Stimulated activated CD4-positive, alpha-beta T cell treated with anti-CD3 and anti-CD28 coated beads, Interleukin-4, amount 100 ng/mL, for 24 hours (primary cell): ENCODE measurements at places on chromosomes 2 and 18.

DNA sequence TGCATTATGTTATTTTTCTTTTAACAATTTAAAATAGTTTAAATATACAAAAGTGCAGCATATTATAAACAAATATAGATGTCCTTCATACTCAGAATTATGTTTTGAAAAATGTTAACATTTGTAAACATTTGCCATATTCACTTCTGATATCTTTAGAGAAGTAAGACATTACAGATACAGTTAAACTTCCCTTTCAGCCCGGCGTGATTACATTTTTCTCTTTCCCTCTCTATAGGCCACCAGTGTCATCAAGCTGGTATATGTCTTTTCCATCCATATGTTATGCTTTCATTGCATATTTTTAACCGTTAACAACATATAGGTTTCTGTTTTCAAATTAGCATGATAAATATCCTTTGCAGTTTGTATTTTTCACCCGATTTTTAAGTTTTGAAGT is 27.1 kb downstream of the TTC39C start:
- no peak for DNase-seq

DNA sequence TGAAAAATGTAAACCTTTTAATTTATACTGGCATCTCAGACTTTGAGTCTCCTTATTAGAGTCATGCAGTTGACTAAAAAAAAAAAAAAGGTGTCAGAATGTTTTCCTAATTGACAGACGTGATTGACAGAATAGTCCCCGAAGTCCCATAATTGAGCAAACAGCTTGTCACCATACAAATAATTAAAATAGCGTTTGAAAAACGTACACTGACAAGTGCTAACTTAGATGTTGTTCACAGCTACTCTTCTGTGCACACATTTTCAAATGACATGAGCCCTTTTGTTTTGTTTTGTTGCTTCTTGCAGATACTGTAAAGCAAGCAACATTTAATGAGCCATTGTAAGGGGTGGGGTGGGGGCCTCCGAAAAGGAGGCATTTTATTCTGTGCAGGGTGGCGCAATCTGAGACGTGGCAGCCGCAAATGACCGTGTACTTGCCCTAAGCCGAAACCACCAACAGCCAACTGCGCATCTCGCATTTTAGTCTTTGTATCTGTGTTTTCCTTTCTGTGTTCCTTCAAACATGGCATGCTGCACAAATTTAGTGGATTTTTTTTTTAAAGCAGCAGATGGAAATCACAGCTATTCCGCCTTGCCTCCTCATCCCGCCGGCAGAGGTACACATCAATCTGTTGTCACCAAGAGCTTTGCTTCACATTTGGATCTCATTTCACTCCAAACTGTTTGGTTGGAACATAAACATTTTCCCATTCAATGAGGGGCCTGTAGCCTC is 52.4 kb downstream of the LPIN1 start:
- DNase-seq = no peak

GRCh38 chr2:151534001-151534400 is 124.3 kb downstream of the RIF1 start:
- DNase-seq = no peak

DNA sequence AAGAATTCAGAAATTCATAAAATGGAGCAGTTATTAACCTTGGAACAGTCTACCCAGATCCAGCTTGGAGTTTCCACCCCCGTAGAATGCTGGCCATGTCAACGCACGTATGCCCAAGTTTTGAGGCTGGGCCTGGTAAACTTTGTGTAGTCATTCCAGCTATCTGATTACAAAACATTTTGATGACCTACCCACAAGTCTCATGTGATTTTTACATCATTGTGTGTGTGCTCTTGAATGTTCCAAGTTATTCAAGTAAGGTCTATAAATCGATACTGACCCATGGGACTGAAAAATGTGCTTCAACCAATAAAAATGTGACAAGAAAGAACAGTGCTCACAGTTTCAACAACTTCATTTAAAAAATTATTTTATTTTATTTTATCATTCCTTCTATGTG is 32.5 kb upstream of the ICOS start:
- DNase-seq = no peak

- no peak for DNase-seq
Observed at GRCh38 chr2:7019191-7019590, 102.0 kb downstream of the RNF144A start.

GRCh38 chr2:119788752-119789151 is 29.0 kb downstream of the PTPN4 start:
- DNase-seq = no peak

DNA sequence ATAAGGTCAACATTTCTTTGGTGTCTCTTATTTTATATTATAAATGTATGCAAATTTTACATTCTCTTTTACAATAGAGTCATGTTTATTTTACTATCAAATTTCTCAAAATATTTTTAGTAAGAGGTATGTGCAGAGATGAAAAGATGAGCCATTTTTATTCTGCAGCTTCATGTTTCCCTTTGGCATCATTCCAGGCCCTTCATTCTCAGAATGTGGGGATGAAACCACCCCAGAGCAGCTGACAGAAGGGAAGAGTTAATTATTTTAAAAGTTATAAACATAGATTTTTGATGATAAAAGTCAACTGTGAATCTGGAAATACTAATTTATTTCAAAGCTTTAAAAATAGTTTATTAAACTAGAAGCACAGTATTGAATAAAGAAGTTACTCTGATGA is 12.8 kb upstream of the FSHR start:
- no peak for DNase-seq

GRCh38 chr2:2527148-2527547 is 196.1 kb upstream of the MYT1L start:
- DNase-seq = no peak

DNA sequence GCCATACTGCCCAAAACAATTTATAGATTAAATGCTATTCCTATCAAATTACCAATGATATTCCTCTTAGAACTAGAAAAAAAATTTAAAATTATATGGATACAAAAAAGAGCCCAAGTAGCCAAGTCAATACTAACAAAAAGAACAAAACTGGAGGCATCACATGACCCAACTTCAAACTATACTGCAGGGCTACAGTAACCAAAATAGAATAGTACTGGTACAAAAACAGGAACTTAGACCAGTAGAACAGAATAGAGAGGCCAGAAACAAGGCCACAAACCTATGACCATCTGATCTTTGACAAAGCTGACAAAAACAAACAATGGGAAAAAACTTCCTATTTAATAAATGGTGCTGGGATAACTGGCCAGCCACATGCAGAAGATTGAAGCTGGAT is 86.1 kb upstream of the KYNU start:
- no peak for DNase-seq

DNA sequence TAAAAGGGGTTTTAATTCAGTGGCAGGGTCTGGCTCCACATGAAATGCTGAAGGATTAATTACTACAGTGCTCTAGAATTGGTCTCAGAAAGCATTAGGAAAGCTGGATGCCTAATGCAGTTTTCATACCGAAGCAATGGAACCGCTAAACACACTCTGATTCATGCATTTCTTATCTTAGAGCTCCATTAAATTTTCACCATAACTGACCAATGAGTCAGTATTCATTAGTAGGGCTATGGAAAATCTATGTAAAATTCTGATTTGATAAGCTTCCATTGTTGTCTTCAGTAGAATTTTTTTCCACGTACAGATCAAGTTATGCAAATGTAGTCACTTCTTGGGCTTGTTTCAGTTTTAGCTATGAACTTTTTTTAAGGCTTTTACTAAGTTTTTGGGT is 359.9 kb downstream of the ARHGAP15 start:
- DNase-seq = no peak

DNA sequence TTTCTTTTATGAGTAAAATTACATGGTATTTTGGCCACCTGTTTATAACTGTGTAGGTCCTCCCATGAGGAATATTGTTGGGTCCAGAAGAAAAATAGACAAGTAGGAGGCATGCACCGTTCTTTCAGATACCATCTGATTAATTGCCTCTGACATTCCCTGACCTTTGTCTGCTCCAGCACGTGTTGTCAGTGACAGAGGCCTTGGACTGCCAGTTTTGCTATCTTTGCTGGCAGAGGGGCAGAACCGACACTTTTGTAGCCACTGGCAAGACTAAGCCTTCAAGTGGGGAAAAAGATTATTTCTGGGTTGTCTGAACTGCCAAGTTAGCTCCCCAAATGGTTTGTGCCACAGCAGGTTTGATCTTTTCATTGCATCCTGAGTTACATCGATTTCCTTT is 276.9 kb downstream of the CAMKMT start:
- no peak for DNase-seq

DNA sequence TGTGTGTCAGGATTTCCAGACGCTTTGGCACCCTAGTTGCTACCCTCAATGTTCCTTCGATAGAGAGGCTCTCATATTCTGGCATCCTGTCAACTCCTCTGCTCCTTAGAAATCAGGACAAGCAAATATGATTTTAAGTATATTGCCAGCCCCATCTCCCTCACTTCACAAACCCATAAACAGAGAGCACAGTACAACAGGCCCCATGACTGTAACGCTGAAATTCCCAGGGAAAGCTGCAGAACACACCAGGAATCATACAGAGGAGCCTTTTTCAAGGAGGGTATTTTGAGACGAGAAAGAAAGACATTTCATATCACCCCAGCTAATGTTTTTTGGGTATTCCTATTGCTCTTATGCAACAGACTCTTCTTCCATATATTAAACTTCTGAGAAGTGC is 162.9 kb downstream of the NAPG start:
- no peak for DNase-seq

DNA sequence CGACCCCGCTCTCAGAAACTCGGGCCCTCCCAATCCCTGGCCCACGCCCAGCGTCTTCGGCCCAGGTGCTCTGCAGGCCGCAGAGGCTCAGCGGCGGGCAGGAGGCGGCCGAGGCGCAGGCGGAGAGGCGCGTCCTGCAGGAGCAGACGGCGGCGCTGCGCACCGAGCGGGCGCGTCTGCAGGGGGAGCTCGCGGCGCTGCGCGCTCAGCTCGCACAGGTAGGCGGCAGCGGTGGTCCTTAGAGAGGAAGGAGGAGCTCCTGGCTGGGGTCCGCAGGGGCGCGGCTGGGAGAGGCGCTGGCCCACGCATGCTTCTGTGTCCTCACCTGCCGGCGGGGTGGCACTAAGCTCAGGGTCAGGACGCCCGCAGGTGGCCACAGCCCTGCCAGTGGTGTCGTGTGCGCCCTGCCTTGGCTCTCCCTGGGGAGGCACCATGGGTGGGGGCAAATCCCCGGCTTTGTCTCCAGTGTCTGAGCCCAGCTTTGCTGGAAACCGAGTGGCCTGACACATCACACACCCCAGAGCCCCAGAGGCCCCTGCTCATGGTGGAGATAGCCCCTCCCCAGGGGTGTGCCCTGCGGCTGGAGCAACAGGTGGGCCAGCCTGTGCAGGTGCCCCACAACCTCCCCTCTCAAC is 14.9 kb upstream of the SNED1 start:
- DNase-seq = no peak

- no peak for DNase-seq
Observed at GRCh38 chr2:101781326-101781725, 83.8 kb downstream of the MAP4K4 start.

DNA sequence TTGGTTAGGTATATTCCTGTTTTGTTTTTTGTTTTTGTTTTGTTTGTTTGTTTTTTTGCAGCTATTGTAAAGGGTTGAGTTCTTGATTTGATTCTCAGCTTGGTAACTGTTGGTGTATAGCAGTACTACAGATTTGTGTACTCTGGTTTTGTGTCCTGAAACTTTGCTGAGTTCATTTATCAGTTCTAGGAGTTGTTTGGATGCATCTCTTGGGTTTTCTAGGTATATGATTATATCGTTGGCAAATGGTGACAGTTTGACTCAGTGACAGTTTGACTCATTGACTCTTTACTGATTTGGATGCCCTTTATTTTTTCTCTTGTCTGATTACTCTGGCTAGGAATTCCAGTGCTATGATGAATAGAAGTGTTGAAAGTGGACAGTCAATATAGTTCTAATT is 53.7 kb downstream of the APLF start:
- DNase-seq = no peak

- DNase-seq = no peak
Observed at GRCh38 chr2:130842770-130843169, 6.1 kb downstream of the ARHGEF4 start.

- no peak for DNase-seq
Observed at GRCh38 chr2:119760956-119761275, 1.2 kb downstream of the PTPN4 start.

- no peak for DNase-seq
Observed at GRCh38 chr2:64466478-64467085, 12.6 kb downstream of the LGALSL start.

GRCh38 chr2:109659396-109660045 is 45.4 kb downstream of the SOWAHC start:
- DNase-seq = no peak
